ENCODE measurements at places on chromosomes 12 and 14. TPM values are rescaled to one million over a fixed set of nuclear protein-coding genes. Genes with fewer than 3 reads are reported as not detected.

Gene GARIN6
- not detected for total RNA-seq

Gene IL22
- not detected for total RNA-seq

Gene FAIM2
- total RNA-seq: 0.14 TPM

Gene ACOT4
- 2.1 TPM for total RNA-seq

Gene CCDC184
- total RNA-seq: 2.5 TPM

Gene TMEM121
- total RNA-seq: 3.2 TPM

Gene OR4E2
- not detected for total RNA-seq

Gene GPR137C
- 0.15 TPM for total RNA-seq

Gene C12orf50
- not detected for total RNA-seq

Gene SPTSSA
- 22.2 TPM for total RNA-seq

Gene CCNT1
- 12.8 TPM for total RNA-seq

Gene PPP1R36
- total RNA-seq: 0.33 TPM

Gene CCDC177
- total RNA-seq: not detected

Gene PRR4
- total RNA-seq: 1.5 TPM

Gene ATP5MC2
- total RNA-seq: 650 TPM

Gene KIF5A
- 0.24 TPM for total RNA-seq

Gene PTGDR
- total RNA-seq: not detected

Gene OR6S1
- total RNA-seq: not detected

Gene TOMM20L
- total RNA-seq: not detected

Gene KRT4
- total RNA-seq: 2.3 TPM

Gene IL31
- not detected for total RNA-seq

Gene SLC4A8
- total RNA-seq: 1.2 TPM

Gene PPM1H
- 7.0 TPM for total RNA-seq

Gene ZFHX2
- total RNA-seq: 1.7 TPM

Gene MFAP5
- not detected for total RNA-seq

Gene OR6C65
- not detected for total RNA-seq

Gene PELI2
- 0.77 TPM for total RNA-seq

Gene PIGH
- total RNA-seq: 18.8 TPM

Gene SLC35F4
- not detected for total RNA-seq

Gene TSPAN19
- total RNA-seq: not detected

Gene ZCCHC8
- total RNA-seq: 26.4 TPM

Gene CISTR
- not detected for total RNA-seq

Gene YLPM1
- total RNA-seq: 53.0 TPM

Gene DIO2
- 9.2 TPM for total RNA-seq

Gene ETFBKMT
- 0.92 TPM for total RNA-seq

Gene FAM222A
- 5.9 TPM for total RNA-seq

Gene CD69
- total RNA-seq: not detected

Gene INSM2
- total RNA-seq: 0.02 TPM

Gene BATF
- total RNA-seq: not detected

Gene BBOF1
- 2.7 TPM for total RNA-seq

Gene DTX1
- total RNA-seq: 0.32 TPM

Gene ZNF740
- 13.7 TPM for total RNA-seq

Gene TAS2R43
- not detected for total RNA-seq

Gene PAWR
- total RNA-seq: 59.9 TPM

Gene SMIM41
- total RNA-seq: not detected

Gene TOGARAM1
- 6.9 TPM for total RNA-seq

Gene IFNG-AS1
- not detected for total RNA-seq

Gene PLBD1
- total RNA-seq: 4.6 TPM

Gene MYF6
- not detected for total RNA-seq

Gene KLHL33
- total RNA-seq: not detected

Gene SCNN1A
- 3.6 TPM for total RNA-seq

Gene MGST1
- 785 TPM for total RNA-seq

Gene P2RX7
- total RNA-seq: not detected

Gene NKX2-8
- 3.8 TPM for total RNA-seq

Gene SYT1
- total RNA-seq: 6.3 TPM

Gene CLEC2D
- total RNA-seq: 0.83 TPM
